ENCODE measurements at places on chromosomes 1 and 21. TPM values are rescaled to one million over a fixed set of nuclear protein-coding genes. Genes with fewer than 3 reads are reported as not detected.

C1orf94 gene
- total RNA-seq: not detected

FAM177B gene
- total RNA-seq: not detected

KLHDC8A gene
- total RNA-seq: not detected

TTLL10 gene
- not detected for total RNA-seq

OR2T35 gene
- not detected for total RNA-seq

PGLYRP3 gene
- not detected for total RNA-seq

LRRC39 gene
- 1.2 TPM for total RNA-seq

NPPA gene
- not detected for total RNA-seq

C4BPA gene
- total RNA-seq: not detected

DNAI4 gene
- total RNA-seq: 12.7 TPM

OLIG2 gene
- total RNA-seq: not detected

PAPPA2 gene
- total RNA-seq: 5.8 TPM

TUFT1 gene
- total RNA-seq: 12.7 TPM

IL6R gene
- total RNA-seq: 8.0 TPM

Measured in osteoblast (primary cell).